ENCODE measurements at places on chromosomes 4 and X.

DNA sequence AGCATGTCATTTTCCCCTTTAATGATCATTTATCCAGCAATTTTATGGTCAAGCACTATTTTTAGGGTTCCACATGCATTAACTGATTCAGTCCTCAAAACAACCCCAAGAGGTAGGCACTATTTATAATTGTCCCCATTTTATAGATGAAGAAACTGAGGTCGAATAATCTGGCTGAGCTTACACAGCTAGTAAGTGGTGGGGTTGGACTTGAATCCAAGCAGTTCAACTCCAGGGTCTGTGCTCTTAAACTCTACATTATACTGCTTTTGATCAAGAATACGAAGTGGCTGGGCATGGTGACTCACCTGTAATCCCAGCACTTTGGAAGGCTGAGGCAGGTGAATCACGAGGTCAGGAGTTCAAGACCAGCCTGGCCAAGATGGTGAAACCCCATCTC is 3.2 kb upstream of the CHRNA9 start:
- DNase-seq, result no peak

DNA sequence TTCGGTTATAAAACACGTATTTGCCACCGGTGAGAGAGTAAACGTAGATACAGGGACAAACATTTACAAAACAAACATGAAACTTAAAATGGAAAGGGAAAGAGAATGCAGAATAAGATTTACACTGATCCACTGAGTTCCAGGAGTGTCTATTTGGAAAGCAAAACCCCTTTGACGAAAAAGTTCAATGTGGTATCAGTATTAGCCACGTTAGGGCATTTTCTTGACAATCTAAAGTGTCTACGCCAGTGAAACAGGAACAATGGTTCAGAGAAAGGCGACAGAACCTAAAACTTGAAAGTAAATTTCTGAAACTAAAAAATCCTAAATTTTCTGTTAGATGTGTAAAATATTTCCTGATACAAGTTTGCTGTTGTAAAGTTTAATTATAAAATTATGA is 278.5 kb upstream of the TENM3 start:
- DNase-seq, result no peak

- DNase-seq, result no peak
Measured at GRCh38 chr4:75254745-75255144, 259.5 kb downstream of the RCHY1 start.

GRCh38 chr4:139582044-139582443 is 26.0 kb upstream of the SETD7 start:
- DNase-seq, result no peak

DNA sequence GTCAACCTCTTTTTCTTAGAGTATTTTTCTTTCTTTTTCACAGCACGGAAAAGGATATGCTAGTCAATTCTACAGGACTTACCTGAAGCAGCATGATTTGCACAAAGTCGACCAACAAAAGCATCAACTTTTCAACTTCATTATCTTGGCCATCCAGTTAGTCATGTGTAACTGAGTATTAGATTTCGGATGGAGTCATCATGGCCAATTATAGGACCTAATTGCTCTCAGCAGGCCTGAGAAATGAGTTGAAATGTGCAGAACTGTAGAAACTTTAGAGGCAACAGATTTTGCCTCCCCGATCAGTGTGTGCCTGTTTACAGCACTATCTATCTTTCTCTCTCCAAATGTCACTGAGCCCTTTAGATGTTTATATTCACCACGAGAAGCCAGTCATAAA is 41.0 kb downstream of the PCDH10 start:
- DNase-seq, result no peak

DNA sequence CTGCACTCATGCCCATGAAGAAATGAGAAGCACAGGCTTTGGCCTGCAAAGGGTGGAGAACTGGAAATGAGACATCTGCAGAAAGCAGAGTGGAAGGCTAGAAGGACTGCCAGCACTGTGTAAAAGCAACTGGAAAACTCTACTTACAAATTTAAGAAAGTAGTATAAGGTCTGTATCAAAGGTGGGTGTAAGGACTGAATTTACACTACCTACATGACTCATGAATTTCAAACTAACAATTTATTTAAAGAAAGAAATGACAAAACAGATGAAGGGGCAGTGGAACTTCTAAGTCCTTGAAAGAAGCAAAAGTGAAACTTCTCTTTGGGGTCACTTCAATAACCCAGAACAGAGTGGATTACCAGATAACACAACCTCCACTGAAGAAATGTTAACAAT is 71.2 kb downstream of the SLC10A7 start:
- no peak for DNase-seq

DNA sequence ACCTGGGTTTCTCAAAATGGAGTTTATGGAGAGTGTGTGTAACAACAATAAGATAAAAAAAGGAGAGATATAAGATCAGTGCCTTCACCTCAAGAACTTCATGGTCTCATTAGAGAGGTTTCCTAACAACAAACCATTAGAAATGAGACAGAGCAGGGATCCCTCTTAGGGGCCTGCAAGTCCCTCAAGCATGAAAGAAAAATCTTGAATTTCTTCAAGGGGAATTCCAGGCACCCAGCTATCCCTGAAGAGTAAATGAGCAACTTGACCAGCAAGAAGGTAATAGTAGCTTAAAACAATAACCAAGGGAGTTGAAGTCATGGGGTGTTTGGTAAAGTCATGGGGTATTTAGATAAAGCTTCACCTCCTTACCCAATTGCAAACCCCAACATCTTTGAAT is 49.7 kb upstream of the TLR3 start:
- DNase-seq, result no peak

DNA sequence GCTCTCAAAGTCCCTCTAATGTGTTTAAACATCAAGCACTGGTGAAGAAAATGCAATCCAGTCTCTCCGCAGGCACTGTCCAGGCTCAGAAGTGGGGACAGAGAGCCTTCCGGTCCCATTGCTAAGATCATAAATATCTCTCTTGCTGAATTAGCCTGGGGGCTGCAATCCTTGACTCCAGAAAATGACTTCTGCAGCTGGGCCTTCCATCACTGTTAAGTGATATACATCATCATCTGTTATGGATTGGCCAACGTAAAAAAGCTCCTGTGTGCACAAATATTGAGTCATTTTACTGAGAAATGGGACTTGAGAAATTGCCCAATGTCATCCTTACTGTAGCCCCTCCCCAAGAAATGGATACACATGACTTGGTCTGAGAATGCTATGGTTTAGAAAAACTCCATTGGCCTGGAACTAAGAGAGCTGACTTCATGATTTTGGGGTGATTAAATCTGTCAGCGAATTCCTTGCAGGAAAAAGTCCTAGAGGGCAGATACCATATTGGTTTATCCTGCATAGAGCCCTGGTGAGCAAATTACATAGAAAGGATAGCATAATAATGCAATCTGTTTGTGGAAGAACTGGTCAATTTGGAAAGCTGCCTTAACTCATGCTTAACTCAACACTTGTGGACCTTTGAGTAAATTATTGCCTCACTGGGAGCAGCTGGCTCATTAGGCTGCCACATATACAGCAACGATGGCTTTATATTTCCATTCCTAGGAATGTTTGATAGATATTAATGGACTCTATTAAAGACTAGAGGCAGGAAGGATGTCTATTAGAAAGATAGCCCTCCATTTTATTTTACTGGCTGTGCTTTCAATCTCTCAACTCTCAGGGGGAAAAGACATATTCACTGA is 346.1 kb downstream of the GBA3 start:
- DNase-seq, result no peak

- no peak for DNase-seq
Measured at GRCh38 chrX:68018248-68019203, 414.8 kb downstream of the OPHN1 start.

DNA sequence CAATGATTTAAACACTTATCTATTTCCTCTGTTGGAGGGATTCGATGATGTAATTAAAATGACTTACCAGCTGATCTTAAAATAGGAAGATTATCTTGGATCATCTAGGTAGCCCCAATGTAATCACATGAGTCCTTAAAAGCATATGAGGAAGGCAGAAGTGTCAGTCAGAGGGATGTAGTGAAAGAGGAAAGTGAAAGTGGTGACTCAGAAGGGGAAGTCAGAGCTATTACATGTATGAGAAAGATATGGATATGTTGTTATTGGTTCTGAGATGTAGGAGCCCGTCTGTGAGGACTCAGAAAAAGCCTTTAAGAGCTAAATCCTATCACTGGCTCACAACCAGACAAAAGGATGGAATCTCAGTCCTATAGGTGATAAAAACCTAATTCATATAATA is 456.4 kb downstream of the DACH2 start:
- no peak for DNase-seq

DNA sequence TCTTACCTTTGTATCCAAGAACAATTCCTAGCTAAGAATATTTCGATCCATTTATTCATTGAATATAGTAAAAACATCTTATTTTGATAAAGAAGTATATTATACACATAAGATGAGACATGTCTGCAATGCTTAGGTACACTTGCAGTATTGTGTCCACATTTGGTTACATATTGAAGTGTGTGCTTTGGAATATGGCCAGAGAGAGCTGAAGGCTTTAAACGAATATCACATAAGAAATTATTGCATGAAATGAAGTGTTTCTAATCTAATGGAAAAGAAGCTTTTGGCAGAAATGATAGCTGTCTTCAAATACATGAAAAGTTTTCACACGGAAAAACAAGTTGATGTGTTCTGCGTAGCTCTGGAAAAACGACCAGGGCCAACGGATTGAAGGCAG is 516.1 kb upstream of the ZFP42 start:
- DNase-seq, result no peak

DNA sequence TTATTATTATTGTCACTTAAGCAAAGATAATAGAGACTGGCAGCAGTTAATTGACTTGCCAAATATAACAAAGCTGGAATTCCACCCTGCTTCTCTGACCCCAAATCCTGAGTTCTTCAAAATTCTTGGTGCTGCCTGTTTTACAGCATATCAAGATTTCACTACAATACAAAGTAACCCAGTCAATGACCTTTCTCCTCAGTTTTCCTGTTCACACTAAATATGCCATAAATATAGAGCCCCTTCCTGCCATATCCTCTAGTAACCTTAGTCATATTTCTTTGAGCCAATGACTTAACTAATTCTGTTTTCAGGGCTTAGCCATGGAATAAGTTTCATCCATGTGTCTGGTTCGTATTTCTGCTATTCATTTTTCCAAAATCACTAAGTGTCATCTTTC is 315.3 kb upstream of the HS3ST1 start:
- no peak for DNase-seq

DNA sequence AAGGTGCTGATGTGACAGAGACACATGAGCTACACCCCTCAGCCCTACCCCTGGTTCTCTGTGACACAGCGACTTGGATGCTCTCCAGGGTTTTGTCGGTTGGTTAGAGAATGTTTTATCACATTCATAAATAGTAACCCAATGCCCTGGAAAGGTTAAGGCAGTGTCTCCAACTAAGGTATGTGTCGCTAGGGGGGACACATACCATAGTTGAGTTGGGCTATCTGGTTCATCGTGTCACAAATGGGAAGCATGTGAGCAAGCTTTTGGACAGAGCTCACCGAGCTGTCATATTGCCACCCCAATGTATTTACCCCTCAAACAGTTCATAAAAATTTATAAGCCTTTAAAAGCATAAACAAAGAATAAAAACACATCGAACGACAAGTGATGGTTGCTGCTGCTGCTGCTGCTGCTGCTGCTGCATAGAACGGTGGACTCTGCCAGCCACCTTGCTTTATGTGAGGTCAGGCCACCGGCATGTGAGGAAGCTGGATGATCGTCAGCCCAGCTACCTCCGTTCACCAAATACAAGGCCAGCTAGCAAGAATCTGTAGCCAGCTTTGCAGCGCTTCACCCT is 55.9 kb downstream of the STOX2 start:
- peak; percentile 28 for DNase-seq

- DNase-seq, result peak; percentile 31
Measured at GRCh38 chr4:13849778-13850177, 222.3 kb upstream of the BOD1L1 start.

- DNase-seq, result no peak
Measured at GRCh38 chrX:134388161-134389109, 71.5 kb upstream of the HPRT1 start.

DNA sequence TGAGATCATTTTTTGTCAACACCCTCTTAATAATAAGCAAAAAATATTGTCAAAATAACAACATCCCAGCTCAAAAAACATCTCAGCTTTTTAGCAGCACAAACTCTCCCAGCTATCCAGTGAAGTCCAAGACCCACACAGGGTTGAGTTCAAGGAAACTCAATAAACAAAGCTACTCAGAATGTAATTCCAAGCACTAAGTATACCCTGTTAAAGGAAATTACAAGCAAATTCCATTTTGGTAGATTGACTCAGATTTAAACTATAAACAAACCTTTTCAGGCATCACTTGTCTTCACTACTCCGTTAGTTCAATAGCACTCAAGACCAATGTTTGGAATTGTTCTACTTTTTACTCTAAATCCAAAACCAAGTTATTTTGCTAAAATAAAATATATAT is 506.0 kb upstream of the INTU start:
- DNase-seq, result no peak

DNA sequence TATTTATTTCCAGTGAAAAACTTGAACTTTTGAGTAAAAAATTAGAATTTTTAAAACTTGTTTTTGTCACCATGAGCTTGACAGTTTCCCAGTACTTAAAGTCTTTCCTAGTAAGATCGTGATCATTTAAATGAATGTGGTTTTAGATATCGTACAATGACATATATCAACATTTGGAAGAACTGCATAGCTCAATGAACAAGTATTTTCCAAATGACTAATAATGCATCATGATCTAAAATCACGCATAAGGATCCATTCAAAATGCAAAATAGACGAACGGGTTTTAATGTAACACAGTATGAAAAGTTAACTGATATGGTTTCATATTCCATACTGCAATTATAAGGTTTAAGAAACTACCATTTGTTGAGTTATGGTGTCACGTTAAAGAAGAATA is 4.1 kb upstream of the NDNF start:
- DNase-seq, result no peak

GRCh38 chrX:79065696-79066095 is 78.8 kb upstream of the GPR174 start:
- DNase-seq, result no peak

DNA sequence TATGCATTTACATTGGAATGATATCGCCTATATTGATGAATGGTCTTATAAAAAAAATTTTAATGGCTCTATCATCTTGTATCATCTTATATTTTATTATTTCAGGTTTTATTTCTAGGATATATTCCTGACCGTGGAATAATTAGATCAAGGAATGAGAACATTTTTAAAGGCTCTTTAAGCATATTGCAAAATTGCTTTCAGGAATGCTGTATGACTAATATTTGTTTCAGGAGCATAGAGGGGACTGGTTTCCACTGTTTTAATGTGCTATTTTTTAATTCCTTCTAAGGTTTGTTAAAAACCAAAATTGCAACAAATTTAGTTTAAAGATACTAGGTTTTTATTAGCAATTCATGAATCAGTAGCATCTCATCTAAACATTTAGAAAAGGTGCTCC is 120.2 kb downstream of the BMPR1B start:
- no peak for DNase-seq

GRCh38 chr4:186725469-186726425 is 2.1 kb upstream of the FAT1 start:
- peak; percentile 90 for DNase-seq
